Spinal cord (tissue), 10 donors: ENCODE measurements at places on chromosomes 1 and 21.

GRCh38 chr1:65056234-65056633 is 89.9 kb upstream of the JAK1 start:
- DNase-seq: no peak

DNA sequence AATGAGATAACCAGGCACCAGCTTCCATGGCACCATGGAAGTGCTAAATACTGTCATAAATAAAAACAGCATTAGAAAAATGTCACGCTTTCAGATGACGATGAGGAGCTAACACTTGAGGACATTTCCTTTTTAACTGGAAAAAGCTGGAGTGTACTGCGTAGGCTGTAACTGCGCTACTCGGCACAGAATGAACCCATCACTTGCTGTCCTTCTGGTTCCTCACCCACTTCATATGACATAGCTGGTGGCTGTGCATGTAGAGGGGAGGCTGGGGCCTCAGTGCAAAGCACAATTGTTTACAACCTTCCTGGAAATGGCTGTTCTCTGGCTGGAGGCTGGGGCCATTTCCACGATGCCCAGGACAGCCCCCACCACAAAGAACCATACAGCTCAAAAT is 55.7 kb downstream of the NTPCR start:
- DNase-seq: no peak

GRCh38 chr1:10838541-10838940 is 42.1 kb upstream of the CASZ1 start:
- DNase-seq: no peak

DNA sequence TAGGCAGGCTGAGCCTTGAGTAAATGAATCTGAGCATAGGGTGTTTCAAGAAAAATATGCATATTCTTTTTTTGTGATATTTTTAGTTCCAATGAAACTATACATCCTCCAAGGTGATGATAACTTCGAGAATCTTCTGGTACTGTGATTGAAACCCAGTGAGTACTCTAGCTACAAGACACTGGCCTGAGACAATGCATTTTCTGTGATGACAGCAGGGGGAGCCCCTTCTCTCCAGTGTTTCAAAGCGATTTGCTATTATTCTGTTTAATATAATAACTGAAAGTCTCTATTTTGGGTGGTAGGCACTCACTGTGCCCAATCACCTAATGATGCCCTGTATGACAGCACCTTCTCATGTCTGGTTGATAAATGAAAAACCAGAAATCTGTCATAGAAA is 12.1 kb downstream of the IRF2BP2 start:
- no peak for DNase-seq

DNA sequence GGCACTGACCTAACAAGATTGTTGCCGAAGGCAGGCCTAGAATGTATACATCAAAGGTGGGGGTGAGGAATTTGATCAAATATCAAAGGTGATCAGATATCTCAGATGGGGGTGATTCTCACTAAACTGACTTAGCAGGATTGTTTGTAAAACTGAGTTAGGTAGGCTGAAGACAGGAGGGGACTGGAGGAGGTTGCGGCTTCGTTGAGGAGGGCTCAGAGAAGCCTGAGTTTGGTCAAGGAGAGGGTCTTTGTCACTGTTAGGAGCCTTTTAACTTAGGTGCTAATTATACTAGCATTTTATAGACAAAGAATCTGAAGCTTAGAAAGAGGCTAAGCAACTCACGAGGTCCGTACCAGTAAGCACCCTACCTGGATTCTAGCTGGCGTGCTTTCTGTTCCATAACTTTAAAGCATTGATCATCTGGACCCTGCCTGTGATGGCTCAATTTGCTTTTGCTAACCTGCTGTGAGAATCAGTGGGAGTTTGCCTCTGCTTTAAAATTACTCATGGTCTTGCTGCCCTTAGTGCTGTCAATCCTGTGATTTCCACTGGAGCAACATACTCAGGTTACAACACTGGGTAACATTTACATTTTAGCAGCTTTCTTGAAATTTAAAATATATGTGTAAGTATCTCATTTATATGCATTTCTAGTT is 49.8 kb downstream of the ITSN1 start:
- no peak for DNase-seq

GRCh38 chr1:147613506-147613905 is 56.8 kb downstream of the ACP6 start:
- no peak for DNase-seq

DNA sequence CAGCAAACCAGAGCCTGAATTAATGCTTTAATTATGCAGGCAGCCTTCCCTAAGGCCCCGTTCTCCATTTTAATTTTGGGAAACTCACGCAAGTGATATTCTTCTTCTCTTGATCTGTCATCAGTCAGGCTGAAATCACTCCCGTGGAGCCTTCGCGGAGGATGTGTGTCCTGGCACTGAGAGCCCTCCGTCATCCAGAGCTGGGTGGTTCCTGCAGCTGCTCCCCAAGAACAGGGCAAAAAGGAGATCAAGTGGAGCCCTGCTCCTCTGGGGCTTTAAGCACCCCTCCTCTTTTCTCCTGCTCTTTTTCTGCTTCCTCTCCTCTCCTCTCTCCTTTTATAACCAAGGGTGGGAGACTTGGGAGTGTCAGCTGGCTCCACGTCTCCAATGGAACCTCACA is 133.2 kb upstream of the CACNA1E start:
- peak; percentile 47 for DNase-seq

GRCh38 chr1:157956732-157957131 is 36.7 kb upstream of the KIRREL1 start:
- DNase-seq: no peak

DNA sequence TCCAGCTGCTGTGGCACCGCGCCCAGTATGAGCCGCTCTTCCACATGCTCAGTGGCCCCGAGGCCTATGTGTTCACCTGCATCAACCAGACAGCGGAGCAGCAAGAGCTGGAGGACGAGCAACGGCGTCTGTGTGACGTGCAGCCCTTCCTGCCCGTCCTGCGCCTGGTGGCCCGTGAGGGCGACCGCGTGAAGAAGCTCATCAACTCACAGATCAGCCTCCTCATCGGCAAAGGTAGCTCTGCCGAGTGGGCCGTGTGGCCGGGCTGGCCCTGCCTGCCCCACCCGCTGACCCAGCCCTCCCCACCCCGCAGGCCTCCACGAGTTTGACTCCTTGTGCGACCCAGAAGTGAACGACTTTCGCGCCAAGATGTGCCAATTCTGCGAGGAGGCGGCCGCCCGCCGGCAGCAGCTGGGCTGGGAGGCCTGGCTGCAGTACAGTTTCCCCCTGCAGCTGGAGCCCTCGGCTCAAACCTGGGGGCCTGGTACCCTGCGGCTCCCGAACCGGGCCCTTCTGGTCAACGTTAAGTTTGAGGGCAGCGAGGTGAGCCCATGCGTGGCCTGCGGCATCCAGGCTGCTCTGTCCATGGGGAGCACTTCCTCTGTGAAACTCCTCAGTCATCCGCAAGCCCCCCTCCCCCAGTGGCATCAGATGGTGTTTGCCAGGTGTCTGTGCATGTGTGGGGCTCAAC is 64.2 kb downstream of the PIK3CD start:
- DNase-seq: no peak

DNA sequence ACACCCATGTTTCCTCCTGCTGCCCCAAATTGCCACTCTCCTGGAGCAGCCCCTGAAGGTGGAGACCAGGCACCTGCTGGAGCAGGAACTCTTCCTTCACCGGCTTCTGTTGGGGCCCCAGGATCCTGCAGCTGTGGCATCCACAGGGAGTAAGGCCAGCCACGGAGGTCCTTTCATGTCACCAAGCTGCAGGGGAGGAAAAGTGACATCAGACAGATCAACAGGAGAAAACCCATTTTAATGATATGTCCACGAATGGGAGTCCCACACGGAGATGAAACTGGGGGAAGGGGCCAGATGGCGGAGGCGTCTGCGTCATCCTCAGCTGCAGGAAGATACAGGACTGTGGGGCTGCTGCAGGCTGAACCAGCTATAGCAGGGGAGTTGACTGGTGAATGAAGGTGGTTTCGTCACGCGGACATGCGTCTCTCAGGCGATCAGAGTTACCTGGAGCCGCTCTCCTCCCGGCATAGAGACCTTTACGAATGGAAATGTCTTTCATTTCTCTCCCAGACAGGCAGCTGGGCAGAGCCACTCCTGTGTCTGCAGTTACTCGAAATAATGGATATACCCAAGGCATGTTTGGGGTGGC is 9.9 kb downstream of the TP73 start:
- no peak for DNase-seq

DNA sequence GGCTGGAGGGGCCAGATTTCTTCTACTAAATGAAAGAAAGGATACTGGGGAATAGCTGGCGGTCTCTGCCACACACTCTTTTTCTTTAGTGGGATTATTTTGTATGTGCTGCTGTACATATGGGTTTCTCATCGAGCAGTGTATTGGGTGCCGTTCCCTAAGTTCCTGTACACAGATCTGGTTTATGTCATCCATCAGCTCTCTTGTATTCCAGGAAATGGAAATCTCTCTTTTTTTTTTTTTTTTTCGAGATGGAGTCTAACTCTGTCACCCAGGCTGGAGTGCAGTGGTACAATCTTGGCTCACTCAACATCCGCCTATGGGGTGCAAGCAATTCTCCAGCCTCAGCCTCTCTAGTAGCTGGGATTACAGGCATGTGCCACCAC is 27.0 kb upstream of the NID1 start:
- DNase-seq: no peak
